Activated CD4-positive, alpha-beta T cell treated with anti-CD3 and anti-CD28 coated beads, Interleukin-2, amount 50 U/mL, for 24 hours (primary cell): ENCODE measurements at places on chromosomes 3 and 15.

DNA sequence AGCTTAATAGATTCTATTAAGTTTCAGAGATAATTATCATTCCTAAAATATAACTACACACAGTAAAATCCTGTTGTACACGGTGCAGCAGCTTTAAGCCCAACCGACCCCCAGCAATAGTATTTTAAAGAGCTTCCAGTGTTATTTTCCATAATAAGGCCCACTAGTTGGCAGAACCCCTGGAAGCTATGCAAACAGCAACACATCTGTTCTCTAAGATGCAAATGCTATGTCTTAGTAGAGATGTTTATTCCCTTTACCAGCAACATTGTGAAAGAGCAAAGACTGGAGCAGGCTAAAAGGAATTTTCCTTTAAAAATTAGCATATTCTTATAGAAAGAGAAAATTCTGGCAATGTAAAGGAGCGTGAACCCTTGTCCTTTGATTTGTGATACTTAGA is 819.7 kb upstream of the ALCAM start:
- no peak for DNase-seq

- DNase-seq = no peak
These were observed 381.2 kb downstream of the WDR72 start for GRCh38 chr15:53378096-53378800.

- DNase-seq = no peak
These were observed 490.9 kb upstream of the CFAP20DC start for GRCh38 chr3:59540696-59541095.

DNA sequence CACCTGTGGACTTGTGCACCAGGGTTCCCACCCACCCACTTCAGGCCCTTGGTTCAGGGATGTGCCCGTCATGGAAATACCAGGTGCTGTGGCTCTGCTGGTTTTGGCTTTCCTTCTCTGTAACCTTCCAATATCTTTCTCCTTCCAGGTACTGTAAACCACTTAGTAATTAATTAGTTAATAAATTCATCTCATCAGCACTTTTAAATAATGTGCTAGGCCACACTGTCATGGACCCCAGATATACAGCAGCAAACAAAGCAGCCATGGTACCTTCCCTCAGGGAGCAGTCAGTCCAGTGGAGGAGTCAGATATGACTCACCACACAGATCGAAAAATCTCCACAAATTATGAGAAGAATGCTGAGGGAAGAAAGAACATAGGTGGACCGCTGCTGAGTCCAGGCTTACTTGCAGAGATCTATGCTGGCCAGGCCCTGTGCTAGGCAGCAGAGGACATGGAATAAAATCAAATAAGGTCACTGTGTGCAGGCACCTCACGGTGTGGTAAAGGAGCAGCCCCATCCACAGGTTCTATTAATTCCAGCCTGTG is 6.8 kb upstream of the GATA2 start:
- no peak for DNase-seq

DNA sequence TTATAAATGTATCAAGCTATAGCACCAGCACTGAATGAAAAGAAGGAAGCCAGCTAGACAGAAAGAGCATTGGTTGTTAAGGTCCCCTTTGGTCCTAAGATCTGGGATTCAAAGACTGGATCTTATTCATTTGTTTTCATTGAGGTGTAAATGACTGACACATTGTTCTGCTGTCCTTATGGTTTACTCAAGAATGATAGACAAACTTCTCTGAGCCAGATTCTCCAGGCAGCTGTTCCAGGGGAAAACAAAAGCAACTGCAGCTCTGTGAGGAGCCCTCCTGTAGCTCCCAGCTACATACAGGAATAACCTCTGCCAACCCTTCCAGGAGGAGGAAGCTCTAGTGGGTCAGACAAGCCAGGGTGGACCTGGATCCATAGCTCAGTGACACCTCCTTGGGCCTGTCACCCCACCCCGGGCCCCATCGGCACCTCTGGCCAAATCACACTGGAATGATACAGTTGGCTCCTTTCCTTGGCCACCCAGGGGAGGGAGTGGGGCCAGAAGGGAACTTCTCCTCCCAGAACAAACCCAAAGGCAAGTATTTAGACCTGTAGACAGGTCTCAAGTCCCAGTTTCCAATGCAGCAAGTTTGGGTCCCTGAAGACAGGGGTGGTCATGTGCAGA is 57.8 kb downstream of the ZNF621 start:
- no peak for DNase-seq

DNA sequence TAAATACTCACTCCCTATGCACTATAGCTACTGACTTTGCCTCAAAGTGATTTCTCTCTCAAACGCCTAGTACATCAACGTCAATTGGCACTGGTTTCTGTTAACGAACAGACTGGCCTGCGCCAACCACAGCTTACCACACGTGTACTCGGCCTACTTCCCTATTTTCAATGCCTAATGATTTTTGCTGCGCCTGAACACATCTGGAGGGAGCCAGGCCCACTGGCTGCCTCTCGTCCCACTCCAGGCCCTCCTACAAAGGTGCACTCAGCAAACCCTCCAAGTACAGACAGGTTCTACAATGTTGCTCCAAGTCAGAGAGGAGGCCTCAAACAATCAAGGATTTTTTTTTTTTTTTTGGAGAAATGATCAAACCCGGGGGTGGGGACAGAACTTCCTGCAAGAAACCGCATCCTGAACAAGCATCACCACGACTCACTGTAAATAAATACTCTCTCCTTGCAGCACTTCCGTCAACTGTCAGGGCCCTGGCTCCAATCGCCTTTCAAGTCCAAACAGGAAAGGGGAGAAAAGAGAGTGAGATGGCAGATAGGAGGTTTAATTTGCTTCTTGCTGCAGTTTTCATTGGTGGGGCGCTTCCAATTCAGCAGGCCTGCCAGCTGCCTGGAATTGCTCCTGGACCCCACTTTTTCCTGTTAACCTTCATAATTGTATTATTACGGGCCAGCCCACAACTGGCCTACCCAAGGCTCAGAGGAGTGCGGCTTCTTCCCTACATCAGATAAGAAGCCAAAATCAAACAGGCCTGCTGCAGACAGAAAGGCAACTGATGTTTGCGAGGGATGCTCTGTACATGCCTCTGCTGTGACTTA is 139.3 kb downstream of the FOXP1 start:
- no peak for DNase-seq

- DNase-seq = no peak
These were observed 66.6 kb downstream of the SUCLG2 start for GRCh38 chr3:67587811-67588210.

- no peak for DNase-seq
These were observed 16.6 kb downstream of the SLC4A7 start for GRCh38 chr3:27467545-27467944.

GRCh38 chr3:133703915-133704314 is 42.2 kb upstream of the TOPBP1 start:
- no peak for DNase-seq

GRCh38 chr3:119697394-119697793 is 5.4 kb upstream of the CFAP91 start:
- no peak for DNase-seq

DNA sequence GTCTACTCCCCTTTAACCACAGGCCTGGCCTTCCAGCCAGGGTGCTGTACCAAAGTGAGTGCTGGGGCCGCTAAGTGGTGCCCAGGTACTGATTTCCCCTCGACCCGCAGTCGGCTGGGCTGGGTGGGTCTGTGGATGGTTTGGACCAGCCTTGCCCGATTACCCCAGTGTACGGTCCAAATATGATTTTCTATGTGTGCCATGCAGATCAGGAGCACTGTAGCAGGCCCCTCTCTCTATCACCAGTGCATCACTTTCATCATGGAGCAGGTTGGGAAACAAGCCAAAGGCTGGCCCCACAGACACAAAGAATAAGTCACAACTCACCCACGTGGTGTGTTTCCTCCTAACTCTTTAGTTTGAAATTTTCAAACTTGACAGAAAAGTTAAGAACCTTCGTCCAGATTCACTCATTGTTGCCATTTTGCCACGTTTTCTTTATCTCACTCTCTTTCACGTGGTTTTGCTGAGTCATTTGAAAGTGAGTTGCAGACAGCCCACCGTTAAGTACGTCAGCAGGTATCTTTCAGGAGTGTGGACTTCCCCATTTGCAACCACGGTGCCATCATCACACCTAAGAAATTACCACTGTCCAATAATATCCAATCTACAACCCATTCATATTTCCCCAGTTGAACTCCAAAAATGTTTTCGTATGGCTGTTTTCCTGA is 37.0 kb downstream of the ZNF710 start:
- no peak for DNase-seq

DNA sequence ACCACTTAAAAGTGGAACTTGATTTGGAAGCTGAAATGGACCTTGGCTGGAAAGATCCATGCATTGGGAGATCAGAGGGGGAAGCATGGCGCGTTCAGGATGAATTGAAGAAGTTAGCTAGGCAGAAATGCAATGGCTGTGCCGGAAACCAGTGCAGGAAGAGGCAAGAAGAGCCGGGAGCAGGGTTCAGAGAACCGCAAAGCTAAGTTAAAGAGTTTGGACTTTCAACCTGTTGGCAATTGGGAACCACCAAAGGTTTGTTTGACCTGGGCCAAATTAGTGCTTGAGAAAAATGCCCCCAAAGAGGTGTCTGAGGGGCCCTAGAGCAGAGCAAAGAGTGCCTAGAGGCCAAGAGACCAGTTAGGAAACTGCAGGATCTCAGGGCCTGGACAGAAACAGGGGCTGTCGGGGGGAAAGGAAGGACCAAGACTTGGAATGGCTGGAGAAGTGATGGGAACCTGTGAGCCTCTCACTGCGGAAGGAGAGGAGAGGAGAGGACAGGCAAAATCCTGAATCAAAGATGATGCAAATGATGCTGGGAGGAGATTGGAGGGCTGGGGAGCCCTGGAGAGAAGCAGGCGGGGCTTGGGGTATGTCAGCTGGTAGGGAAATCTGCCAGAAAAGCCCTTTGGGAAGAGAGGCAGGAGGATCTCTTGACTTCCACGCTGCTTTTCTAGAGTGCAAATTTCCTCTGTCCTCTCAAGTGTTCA is 49.3 kb downstream of the FAM174B start:
- DNase-seq = no peak
